H1 (cell line): ENCODE measurements at places on chromosomes 12 and 14. TPM values are rescaled to one million over a fixed set of nuclear protein-coding genes. Genes with fewer than 3 reads are reported as not detected.

SYNDIG1L gene
- total RNA-seq: 3.0 and 3.5 TPM in 2 replicates

SOAT2 gene
- total RNA-seq: not detected in 2 replicates

SRRM4 gene
- 1.1 TPM in 2 replicates for total RNA-seq

PTCSC3 gene
- total RNA-seq: not detected in 2 replicates

EPYC gene
- total RNA-seq: not detected in 2 replicates

GZMB gene
- not detected in 2 replicates for total RNA-seq

GARIN6 gene
- not detected in 2 replicates for total RNA-seq

AKAP6 gene
- total RNA-seq: 0.61 and 0.89 TPM in 2 replicates

ADCY4 gene
- 0.35 and 0.69 TPM in 2 replicates for total RNA-seq

GLS2 gene
- 14.5 and 16.9 TPM in 2 replicates for total RNA-seq

KRT77 gene
- total RNA-seq: 0.10 TPM in 1 of 2 replicates, not detected in the other

PLCZ1 gene
- total RNA-seq: not detected in 2 replicates

CALCOCO1 gene
- 18.7 and 20.3 TPM in 2 replicates for total RNA-seq

TEX52 gene
- total RNA-seq: not detected in 2 replicates

SYT10 gene
- 2.6 and 3.2 TPM in 2 replicates for total RNA-seq

KCNC2 gene
- 0.13 TPM in 1 of 2 replicates, not detected in the other for total RNA-seq

VWF gene
- 0.60 and 0.63 TPM in 2 replicates for total RNA-seq

HSPB8 gene
- total RNA-seq: 11.7 TPM in 2 replicates

ARHGEF25 gene
- total RNA-seq: 5.9 and 6.4 TPM in 2 replicates

SMCO2 gene
- total RNA-seq: 0.73 and 0.80 TPM in 2 replicates

TCL1B gene
- 7.5 and 9.6 TPM in 2 replicates for total RNA-seq

ACSM4 gene
- not detected in 2 replicates for total RNA-seq
